Lower lobe of right lung (tissue), 2 donors: ENCODE measurements at places on chromosomes 2 and 18.

GRCh38 chr18:1015777-1016176 is 111.1 kb downstream of the ADCYAP1 start:
- DNase-seq: no peak

DNA sequence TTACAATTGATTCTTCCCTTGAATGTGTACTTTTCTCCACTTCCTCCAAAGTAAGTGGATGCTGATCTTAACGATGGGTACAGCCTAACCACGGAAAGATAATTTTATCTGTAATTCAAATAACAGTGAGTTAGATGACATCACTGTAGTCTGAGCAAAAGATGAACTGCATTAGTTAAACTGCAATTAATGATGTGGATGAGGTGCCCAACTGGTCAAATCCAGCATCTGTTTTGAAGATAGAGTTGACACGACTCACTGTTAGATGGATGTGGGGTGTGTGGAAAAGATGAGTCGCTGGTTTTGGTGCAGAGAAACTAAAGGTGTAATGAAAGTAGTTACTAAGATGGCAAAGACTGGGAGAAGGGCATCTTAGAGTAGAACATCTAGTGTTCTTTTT is 270.5 kb upstream of the MEIS1 start:
- no peak for DNase-seq

- no peak for DNase-seq
Observed at GRCh38 chr2:157413326-157414035, 30.4 kb downstream of the CYTIP start.

GRCh38 chr2:215003001-215003400 is 135.4 kb downstream of the ABCA12 start:
- DNase-seq: no peak

DNA sequence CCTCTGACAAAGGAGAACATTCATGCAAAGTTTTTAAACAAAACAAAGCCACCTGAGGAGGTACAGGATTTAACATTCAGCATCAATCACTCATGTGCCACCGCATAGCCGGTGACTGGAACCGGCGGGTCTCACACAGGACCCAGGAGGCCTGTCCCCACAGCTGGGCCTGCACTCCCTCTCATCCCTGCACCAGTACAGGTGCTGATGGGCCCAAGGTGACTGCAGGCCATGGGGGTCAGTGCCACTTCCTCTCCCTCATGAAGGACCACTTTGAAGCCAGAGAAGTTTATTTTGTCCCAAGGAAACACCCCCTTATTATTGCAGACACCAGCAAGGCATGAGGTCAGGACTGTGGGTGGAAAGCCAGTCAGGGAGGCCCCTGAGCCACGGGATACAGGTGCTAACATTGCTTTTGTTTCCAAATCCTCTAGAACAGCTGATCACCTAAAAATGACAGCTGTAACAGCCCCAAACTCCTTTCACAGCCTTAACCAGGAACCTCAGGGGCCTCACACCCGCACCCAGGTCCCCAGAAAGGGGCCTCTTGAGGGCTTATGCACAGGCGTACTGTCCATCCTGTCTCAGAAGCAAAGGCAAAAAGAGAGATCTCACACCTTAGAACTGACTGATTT is 14.0 kb downstream of the PARD6G start:
- no peak for DNase-seq
